Nephron progenitor cell (in vitro differentiated cells): ENCODE measurements at places on chromosomes 4 and X.
A peak's percentile ranks its signal among the peaks of the same experiment; 100 is the strongest.

DNA sequence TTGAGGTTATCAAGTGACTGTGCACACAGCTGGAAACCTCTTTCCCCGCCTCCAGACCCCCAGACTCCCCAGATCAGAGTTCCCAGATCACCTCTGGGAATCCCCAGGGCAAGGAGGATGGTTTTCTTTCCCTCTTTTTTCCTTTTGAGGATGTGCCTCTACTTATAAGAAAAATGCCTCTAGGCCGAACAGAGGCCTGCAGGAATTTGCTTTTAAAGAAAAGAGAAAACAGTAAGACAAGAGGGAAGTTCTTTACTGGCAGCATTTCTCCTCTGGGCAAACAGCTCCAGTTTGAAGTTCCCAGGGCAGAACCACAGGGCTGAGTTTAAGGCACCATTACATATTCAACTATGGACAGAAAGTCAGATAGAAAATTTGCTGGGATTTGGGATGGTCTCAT lies 837.9 kb upstream of the LCORL start:
- peak; percentile 13 for DNase-seq

DNA sequence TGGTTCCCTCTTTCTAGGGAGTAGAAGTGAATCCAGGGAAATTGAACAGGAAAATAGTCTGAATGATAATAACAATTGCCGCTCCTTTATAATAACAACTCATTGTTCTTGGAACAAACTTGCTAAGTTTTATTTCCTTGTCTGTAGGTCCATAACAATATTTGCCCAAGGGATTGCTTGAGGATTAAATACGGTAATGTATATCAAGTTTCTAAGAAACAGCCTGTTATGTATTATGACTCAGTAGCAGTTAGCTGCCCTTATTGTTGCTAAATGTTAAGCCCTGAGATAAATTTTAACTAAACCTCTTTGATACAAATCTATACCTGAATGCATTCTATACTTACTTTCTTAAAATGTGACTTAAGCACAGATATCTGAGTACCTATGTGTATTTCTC lies 215.9 kb upstream of the AADAT start:
- no peak for DNase-seq

- no peak for DNase-seq
Observed at GRCh38 chr4:143713955-143714625, 13.6 kb upstream of the FREM3 start.

- DNase-seq: no peak
Observed at GRCh38 chr4:48275247-48275646, 5.6 kb upstream of the TEC start.

GRCh38 chrX:41148553-41148952 lies 63.3 kb downstream of the USP9X start:
- DNase-seq: no peak

DNA sequence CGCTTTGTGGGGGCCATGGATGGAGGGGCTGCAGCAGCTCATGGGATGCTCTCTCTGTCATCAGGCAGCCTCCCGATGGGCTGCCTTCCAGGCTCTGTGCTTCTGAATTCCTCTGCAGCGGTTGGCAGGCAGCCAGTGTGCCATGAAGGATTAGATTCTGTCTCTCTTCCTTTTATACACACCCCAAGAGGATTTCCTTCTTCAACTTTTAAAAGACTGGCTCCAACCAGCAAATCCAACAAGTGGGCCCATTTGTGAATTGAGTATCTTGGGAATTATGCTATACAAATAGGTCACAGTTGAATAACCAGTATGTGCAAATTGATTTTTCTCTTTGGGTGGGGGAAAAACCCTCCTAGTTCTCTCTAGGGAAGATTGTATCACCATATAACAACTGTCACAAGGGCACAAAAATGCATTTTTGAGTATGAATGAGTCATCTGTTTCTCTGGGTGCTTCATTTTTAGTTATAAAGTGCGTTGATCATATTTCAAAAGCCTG lies 96.8 kb upstream of the FAT1 start:
- DNase-seq: no peak

DNA sequence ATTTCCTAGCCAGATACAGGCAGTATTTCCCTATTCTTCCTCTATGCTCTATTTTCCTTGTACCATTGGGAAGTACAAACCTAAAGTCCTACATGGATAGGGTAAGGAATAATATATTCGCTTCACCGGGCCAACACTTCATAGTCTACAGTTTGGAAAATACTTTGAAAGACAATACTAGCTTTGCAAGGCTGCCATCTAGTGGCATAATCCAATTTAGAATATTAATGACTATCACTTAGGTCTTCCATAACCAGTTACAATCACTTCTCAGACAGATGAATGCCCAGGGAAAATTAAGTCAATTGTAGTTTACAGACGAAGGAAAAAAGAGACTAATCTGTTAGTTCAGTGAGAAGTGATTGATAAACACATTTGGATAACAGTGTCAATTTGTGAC lies 141.0 kb upstream of the FAM47C start:
- DNase-seq: no peak

GRCh38 chr4:112422644-112423043 lies 93.3 kb downstream of the NEUROG2 start:
- no peak for DNase-seq

DNA sequence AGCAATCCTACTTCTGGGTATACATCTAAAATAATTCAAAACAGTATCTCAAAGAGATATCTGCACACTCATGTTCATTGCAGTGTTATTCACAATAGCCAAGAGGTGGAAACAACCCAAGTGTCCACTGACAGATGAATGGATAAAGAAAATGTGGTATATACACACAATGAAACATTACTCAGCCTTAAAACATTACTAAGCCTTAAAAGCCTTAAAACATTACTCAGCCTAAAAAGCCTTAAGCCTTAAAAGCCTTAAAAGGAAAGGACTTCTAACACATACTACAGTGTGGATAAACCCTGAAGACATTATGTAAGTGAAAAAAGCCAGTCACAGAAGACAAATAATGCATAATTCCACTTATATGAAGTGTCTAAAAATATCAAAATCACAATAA lies 40.3 kb upstream of the TFDP3 start:
- no peak for DNase-seq

DNA sequence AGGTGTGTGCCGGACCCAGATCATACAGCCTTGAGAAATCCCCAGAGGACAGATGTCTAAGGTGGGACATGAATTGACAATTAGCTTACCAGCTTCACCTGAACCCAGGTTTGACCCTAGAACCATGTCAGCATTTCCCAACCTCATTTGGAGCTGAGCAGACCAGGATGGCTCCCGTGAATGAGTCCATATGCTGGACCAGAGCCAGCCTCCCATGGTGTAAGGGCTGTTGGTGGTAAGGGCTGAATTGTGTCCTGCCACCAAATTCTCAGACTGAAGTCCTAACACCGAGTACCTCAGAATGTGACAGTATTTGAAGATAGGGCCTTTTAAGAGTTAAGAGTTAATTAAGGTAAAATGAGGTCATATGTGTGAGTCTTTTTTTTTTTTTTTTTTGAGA lies 88.3 kb downstream of the SLC34A2 start:
- no peak for DNase-seq

- no peak for DNase-seq
Observed at GRCh38 chr4:82126512-82127040, 247.2 kb downstream of the HNRNPD start.

GRCh38 chrX:16039834-16040233 lies 83.5 kb upstream of the GRPR start:
- DNase-seq: no peak

DNA sequence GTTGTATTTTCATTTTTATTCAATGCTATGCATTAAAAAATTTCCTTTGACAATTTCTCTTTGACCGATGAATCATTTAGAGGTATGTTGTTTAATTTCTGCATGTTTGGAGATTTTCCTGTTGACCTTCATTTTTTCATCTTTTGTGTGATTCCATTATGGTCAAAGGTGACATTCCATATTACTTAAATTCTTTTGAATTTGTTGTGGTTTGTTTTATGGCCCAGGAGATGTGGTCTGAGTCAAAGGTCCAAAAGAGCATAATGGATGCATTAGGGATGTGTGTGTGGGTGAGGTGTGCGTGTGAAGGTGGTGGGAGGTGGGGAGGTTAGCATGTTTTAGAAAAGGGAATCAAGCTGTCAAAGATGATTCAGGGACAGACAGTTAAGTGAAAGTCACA lies 76.0 kb upstream of the GIMD1 start:
- DNase-seq: no peak

DNA sequence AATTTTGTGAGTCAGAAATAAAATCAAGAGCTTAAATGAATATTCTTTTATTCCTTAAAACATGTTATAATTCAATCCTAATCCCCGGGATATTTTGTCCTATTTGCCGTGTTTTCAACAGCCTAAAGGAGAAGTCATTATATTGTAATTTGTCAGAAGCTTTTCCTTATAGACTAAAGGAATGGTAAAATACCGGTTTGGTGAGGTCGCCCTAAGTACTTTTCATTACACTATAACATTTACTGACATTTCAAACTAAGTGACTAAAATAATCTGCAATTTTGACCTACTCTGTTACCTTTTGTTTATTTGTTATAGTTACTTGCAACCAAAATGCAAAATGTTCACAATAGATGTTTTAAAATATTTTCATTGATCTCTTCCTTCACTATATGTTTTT lies 8.8 kb downstream of the DCLK2 start:
- DNase-seq: no peak

- no peak for DNase-seq
Observed at GRCh38 chr4:150259861-150260567, 181.8 kb downstream of the DCLK2 start.

DNA sequence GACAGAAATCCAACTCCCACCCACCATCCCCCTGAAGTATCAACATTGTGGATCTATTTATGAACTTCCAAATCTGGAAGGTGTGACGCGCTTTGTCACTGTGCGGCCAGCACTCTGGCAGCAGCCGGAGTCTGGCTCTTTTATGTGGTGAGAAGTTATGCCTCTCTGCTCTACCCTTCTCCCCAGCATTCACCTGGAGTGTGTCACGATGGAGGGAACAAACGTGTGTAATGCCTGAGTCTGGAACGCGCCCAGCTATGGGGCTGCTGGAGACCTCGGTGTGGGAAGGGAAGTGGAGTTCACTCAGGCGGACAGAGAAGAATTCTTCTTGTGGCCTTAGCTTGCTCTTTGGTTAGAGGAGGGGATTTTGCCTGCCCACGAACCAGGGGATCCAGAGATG lies 222.1 kb upstream of the RPL34 start:
- no peak for DNase-seq

DNA sequence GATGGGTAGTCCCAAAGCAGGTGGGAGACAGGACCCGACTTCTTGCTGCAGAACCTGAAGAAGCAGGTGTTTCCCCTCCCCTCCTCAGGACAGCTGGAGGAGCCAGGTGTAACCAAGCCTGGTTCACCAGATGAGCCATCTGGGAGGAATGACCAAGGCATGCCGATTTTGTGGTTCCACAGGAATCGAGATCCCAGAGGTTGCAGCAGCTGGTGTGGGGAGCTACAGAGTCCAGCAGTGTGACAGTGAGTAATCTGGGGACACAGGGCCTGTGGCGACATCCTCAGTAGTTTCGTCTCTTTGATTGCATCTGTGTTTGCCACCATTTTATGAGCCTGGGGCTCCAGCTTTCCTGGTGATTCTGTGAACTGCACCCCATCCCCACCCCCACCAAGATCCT lies 2.6 kb upstream of the NDP start:
- DNase-seq: no peak

DNA sequence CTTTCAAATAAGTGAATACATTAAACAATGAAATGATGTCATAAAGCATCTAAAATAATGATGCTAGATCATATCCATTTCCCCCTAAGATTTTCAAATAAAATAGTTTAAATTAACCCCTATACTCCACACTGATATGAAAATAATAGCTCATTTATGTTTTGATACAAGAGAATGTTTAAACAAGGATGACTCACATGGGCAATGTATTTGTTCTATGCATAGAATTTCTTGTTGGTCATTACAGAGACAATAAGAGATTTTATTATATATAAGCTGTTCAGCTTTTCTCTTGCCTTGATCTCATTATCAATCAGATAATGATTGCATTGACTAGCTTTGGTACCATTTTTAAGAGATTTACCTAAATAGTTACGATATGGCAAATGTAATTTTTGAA lies 411.7 kb downstream of the ARHGAP24 start:
- DNase-seq: no peak

- DNase-seq: no peak
Observed at GRCh38 chr4:162793571-162793970, 373.1 kb downstream of the NAF1 start.

- DNase-seq: no peak
Observed at GRCh38 chrX:69015156-69015555, 150.1 kb downstream of the PJA1 start.

DNA sequence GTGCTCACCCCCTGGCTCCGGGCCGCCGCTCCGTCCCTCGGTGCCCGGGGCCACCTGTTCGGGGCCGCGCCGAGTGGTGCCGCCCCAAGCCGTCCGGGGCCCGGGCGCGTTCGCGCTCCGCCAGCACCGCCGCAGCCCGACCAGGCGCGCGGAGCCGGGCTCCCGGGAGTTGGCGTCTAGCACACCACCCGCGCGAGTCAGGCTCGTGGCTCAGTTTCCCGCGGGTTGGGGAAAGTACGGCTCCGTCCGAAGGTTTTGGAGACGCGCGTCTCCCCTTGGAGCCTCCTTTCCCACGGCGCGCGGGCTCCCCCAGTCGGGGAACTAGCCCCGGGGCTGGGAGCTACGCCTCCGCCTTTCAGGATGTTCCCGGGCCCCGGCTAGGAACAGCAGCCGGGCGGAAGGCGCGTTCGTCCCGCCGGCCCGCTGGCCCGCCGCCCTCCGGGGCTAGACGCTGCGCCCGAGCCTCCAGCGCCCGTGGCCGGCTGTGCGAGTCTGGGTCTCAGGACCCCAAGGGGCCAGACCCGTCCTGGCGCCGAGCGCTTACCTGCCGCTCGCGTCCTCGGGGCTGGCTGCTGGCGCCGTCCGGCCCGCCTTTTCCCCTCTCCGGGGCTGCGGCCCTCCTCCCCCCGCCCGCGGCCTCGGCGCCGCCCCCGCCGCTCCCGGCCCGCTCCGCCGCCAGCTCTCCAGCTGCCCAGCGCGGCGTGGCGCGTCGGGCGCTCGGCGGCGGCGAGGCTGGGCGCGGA lies at the start of gene ADGRG2:
Gene ADGRG2, minus strand, starts transcription at position 571 of the 743 bp plus-strand sequence. CDS start 53,634 bp downstream, outside the sequence.
- DNase-seq: peak; percentile 63

DNA sequence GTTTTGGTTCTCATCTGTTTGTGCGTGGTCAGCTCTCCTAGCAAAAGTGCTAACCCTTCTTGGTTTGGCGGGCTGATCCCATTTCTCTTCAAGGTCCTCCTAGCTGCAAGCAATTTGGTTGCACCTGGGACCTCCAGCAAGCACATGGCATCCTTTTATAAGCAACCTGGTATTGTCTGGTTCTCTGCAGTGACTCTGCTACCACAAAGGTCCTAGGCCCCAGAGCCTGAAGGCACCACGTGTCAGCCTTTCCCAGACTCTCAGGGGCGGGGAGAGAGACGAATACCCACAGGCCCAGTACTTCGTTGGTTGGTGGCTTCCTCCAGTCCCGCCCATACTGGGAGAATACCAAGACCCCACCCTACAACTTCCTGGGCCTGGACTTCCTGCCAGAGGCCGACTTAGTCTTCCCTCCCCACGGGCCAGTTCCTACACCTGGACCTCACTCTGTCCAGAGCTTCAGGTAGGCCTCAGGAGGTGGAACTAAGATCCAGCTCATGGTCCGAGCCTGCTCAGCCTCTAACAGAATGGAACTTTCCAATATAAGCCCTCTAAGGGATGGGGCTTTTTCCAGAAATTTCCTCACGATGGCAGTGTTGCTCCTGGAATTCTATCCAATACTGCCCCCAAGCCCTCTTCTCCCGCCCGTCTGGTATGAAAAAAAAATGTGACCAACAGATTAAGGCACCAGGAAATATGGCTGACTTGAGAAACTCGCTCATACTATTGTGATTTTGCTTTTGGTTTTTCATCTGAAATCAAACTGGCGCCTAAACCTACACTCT lies 192.5 kb upstream of the STK26 start:
- peak; percentile 80 for DNase-seq

GRCh38 chrX:340121-340520 lies 21.5 kb upstream of the GTPBP6 start:
- DNase-seq: no peak

GRCh38 chr4:52251864-52252263 lies 200.8 kb downstream of the SPATA18 start:
- DNase-seq: no peak
